Hematopoietic multipotent progenitor cell treated with erythropoietin and hydrocortisone succinate and interleukin-3 and kit ligand, for 8 days (in vitro differentiated cells): ENCODE measurements at places on chromosomes 1 and 21.

GRCh38 chr1:229258757-229259060 is 12.2 kb upstream of the RAB4A start:
- DNase-seq = no peak

GRCh38 chr1:113072141-113072756 is 749 bp upstream of the LRIG2 start:
- DNase-seq = peak; percentile 62

DNA sequence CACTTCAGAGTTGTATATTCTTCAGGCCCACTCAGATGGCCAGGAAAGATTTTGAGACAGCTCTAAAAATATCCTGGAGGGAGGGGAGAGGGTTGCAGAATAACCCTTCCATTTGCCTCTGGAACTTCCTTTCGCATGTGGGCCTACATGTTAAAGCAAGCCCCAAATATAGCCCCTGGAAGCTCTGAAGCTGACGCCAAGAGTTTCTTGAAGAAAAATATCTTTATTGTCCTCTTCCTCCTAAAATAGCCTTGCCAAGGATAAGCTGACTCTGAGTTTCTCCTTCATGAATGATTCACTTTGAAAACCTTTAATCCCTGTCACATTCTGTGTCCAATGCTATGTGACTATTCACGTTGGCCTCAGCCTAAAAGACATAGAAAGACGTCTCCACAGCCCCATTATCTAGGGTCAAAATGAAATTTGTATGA is 6.4 kb downstream of the C1orf116 start:
- no peak for DNase-seq

DNA sequence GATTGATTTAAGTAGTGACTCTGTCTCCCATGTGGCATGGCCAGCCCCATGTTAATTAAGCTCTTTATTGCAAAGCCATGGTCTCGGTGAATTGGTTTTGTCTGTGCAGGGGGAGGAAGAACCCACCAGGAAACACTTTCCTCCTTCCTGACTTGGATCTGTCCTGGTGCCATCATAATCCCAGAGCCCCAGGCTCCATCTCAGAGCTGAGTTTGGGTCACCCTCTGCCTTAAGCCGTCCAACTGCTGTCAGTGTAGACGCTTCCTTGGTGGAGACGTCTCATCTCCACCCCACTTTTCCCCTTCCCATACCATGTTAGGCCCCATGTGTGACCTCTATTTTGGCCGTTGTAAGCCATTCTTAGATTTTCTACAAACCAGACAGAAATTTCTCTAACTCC is 36.0 kb upstream of the COL6A2 start:
- DNase-seq = no peak

- DNase-seq = no peak
Observed at GRCh38 chr21:33690874-33691273, 48.6 kb downstream of the ITSN1 start.

- no peak for DNase-seq
Observed at GRCh38 chr1:12617511-12617900, 504 bp downstream of the DHRS3 start.

DNA sequence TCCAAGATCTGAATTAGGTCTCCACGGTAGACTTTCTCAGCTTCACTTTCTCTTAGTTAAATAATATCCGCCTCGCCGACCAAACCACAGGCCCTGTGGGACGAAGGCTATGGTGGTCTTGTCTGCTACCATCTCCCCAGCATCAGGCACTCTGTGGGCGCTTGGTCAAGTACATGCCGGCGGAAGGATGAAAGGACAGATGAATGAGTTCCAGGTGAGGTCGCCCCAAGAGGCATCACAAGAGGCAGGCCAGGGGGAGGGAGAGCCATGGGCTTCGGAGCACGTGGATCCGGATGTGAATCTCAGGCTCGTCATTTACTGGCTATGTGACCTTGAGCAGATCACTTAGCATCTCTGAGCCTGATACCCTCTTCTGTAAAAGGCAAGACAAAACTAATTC is 33.5 kb downstream of the ECE1 start:
- DNase-seq = no peak

DNA sequence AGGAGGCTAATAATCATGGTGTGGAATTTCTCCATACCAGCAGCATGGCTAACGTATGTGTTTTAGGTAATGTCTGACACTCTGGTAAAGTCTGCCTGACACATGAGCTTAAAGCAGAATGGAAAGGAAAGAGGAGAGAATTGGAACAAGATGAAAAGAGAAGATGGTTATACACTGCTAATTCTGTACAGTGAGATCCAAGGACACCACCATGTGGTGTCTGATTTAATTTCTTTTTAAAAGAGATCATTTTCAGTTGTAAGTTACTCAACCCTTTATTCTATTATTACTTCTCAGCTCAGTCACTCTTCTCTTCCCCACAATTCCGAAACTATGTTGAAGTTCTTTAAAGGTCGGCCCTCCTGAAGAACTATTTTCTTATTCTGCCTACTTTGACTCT is 15.6 kb downstream of the PRKAB2 start:
- DNase-seq = no peak

DNA sequence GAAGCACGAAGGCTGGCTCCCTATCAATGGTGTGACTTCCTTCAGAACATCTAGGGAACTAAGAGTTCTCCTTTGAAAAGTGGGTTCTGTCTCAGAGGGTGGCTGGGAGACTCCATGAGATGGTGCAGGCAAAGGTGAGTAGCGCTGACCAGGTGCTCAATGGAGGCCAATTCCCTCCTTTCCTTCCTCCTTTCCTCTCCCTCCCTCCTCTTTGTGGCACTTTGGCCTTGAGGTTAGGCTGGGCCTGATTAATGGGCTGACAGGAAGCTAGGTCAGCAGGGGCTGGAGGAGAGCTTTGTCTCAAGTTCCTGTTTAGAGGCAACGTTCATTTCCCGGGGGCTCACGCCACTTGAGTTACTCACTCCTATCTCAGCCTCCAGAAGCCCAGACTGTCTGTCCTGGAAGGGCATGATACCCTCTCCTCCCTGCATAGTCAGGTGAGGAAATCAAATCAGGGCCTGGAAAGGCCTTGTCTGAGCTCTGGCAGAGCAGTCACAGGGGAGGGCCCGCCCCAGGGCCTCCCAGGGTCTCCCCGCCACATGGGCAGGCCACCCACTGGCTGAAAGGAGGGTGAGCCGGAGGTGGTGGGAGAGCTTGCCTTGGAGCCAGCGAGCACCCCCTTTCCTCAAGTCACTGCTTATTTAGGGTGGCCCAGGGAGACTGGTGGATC is 58.4 kb upstream of the SSBP3 start:
- peak; percentile 86 for DNase-seq

- no peak for DNase-seq
Observed at GRCh38 chr1:34833711-34834110, 25.8 kb downstream of the SMIM12 start.

GRCh38 chr1:65458730-65459396 is 38.4 kb downstream of the LEPR start:
- DNase-seq = no peak

- DNase-seq = no peak
Observed at GRCh38 chr1:186487163-186487562, 26.2 kb upstream of the PDC start.

GRCh38 chr1:247471445-247472016 is 13.6 kb upstream of the OR2B11 start:
- no peak for DNase-seq

GRCh38 chr1:150302338-150302737 is 8.7 kb downstream of the MRPS21 start:
- no peak for DNase-seq

DNA sequence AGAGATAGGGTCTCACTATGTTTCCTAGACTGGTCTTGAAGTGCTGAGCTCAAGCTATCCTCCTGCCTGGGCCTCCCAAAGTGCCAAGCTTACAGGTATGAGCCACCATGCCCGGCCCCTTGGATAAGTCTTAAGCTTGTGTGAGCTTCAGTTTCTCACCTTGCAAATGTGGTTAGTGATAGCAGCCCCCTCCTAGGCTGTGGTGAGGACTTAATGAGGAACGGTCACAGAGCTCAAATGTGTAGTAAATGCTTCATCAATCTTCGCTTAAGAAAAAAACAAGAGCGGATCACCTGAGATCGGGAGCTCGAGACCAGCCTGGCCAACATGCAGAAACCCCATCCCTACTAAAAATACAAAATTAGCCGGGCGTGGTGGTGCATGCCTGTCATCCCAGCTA is 3.0 kb downstream of the CNR2 start:
- DNase-seq = no peak

DNA sequence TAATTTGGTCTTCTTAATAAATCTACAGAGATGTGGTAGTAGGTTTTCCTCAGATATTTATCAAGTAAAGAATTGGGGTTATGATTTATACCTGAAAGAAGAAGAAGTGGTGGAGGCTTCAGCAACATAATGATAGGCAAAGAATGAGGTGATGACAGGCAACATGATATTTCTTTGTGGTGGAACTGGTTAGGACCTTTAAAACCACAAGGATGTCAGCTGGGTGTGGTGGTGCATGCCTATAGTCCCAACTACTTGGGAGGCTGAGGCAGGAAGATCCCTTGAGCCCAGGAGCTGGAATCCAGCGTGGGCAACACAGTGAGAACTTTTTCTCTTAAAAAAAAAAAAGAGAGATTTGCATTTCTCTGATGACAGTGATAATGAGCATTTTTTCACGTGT is 34.1 kb upstream of the COL11A1 start:
- DNase-seq = no peak

DNA sequence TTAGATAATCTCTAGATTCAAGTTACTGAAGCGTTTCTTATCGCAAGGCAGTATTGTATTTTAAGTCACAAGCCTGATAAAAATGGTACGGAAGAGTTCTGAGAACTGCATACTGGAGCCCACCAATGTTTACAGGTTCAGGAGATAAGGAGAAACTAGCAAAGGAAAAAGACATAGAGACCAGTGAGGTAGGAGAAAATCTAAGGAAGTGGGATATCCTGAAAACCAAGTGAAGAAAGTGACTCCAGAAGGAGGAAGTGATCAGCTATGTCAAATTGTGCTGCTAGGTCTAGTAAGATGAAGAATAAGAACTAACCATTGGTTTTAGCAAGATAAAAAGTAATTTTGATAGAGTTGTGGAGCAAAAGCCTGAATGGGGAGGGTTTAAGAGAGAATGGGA is 31.0 kb upstream of the ACADM start:
- no peak for DNase-seq

DNA sequence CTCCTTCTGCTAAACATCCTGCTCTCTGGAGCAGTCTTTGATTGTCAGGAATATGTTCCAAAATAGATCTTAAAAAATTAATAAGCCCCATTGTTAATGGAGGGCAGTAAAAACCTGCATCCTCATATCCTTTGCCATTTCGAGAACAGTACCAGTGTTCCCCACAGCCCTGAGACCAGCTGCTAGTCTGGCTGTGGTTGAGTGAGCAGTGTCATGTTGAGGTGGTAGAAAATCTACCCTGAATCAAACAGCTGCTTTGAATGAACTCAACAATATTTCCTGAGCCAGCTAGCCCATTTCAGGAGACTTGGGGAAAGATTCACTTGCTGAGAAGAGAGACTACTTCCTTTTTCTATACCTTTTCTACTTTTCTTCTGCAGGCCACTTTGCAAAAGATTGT is 24.4 kb downstream of the FABP3 start:
- no peak for DNase-seq
